Activated CD4-positive, alpha-beta T cell treated with anti-CD3 and anti-CD28 coated beads, Interleukin-2, amount 10 ng/mL, durations not matched to agents 24 days and 14 days (primary cell): ENCODE measurements at places on chromosomes 7 and 10. TPM values are rescaled to one million over a fixed set of nuclear protein-coding genes. Genes with fewer than 3 reads are reported as not detected.

DNA sequence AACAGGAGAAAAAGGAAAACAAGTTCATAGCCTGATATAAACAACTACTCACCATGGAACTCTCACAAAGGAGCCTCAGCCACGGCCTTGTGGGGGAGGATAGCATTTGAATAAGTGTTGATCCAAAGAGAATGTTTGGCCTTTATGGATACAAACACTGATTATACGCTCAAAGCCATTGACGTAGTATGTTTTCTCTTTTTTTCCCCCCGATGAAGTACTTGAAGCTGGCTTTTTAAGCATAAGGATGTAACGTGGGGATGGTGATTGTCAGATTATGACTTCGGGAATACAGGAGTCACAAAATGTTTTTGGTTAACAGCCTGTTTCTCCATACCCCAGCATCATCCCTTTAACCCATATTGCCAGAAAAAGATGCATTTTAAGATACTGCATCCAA lies 39.8 kb downstream of the CELF2 start:
- DNase-seq = no peak

DNA sequence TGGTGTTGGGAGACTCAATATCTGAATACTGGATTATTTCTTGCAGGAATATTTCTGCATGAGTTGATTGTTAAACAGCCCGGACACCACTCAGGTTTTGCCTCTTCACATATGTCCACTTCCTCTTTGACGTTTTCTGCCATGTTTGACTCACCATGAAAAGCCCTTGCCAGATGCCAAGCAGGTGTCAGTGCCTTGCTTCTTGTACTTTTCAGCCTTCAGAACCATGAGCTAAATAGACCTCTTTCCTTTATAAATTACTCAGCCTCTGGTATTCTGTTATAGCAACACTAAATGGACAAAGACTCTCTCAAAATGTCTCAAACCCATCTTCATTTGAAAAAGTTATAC lies 24.7 kb upstream of the MACC1 start:
- DNase-seq = no peak

- DNase-seq = no peak
These were observed 107.2 kb downstream of the SPDYE5 start for GRCh38 chr7:75599244-75599781.

DNA sequence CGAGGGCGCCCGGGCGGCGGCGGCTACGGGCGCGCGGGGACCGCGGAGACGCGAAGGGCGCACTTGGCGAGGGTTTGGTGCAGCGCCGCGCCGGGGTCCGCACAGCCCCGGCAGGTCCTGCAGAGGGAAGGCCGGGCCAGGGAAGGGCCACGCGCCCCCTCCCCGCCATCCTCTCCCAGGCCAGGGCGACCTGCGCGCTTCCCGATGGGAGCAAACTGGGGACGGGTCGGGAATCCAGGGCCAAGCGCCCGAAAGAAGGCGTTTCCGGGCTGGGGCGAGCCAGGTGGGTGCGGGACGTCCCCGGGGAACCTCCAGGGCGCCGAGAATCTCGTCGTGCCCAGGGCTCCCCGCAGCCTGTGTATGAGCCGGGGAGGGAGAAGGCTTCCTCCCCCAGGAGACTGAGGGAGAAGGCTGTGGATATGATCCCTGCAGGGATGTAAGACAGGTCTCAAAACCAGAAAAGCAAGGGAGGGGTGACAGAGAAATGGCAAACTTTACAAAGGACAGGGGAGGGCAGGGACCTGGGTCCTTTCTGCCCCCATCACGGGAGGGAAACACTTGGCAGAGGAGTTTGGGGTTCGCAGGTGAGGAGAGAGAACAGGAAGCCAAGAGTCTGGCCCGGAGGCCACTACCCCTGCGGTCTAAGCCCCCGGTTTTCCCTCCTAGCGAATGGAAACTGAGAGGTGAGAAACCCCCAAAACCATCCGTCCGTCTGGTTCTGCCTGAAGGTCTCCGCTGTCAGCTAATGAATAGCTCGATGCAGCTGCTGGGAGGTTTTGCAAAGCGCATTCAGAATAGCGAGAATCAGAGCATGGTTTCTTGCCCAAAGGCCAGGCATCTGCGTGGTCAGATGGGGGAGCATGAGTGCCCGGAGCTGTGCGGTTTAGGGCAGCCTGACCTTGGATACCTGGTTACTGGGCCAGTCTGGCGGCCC lies 674 bp downstream of the AMZ1 start:
- DNase-seq = no peak

- no peak for DNase-seq
These were observed 36.6 kb downstream of the BNIP3 start for GRCh38 chr10:131944976-131945695.

SLC39A12 gene
- total RNA-seq = not detected in 2 replicates

CCNJ gene
- total RNA-seq = 9.3 and 9.4 TPM in 2 replicates
